ENCODE measurements at places on chromosomes 11 and 22.

DNA sequence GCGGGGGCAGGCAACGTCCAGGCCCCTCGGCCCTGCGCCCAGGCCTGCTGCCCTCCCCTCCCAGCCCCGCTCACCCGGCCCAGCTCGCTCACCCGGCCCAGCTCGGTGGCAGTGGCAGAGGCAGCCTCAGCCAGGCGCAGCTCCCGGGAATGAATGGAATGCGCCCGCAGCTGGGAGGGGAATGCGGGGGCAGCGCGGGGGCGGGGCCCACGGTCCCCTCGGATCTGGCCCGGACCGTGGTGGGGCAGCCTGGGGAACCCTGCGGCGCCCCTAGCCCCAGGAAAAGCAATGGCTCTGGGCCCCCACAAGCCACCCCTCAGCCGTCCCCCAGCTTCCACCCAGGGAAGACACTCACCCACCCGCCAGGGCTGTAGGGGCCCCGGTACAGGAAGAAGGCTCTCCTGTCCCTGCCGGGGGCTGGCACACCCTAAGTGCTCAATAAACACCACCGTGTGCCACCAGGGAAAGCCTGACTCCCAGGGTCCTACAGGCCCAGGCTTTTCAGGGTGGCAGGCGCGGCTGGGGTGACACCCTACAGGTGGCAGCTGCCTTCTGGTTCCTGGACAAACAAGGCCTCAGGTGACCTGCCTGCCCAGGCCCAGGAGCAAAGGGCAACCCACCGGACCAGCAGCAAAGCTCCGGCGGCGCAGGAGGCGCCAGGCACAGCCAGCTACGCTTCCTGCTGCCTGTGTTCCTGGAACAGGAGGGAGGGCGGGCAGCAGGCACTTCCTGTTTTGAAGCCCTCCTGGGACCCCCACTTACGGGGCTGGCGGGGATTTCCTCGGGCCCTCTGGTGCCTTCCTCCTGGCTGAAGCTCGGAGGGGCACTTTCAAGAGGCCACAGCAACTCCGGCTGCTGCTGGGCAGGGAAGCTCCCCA, 13.8 kb downstream of the PLXNB2 start:
- peak; percentile 70 for DNase-seq

DNA sequence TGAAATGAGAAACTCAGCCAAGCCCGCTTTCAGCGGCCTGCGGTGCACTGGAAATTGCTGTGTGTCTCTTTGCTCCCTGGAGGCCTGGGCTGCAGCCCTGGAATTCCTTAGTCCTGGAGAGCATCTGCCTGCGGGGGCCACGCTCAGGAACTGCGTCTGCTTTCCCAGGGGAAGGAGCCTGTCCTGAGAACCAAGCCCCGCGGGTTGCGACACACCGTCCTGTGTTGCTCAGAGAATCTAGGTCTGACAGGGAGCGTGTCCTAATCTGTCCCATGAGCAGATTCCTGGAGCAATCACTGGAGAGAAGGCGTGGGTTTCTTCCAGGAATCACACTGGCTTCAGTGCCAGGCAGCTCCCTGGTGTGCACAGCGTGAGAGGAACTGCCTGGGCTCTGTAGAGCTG, 708.1 kb downstream of the BRD1 start:
- no peak for DNase-seq

GRCh38 chr11:94043241-94043640, 22.1 kb downstream of the HEPHL1 start:
- no peak for DNase-seq

DNA sequence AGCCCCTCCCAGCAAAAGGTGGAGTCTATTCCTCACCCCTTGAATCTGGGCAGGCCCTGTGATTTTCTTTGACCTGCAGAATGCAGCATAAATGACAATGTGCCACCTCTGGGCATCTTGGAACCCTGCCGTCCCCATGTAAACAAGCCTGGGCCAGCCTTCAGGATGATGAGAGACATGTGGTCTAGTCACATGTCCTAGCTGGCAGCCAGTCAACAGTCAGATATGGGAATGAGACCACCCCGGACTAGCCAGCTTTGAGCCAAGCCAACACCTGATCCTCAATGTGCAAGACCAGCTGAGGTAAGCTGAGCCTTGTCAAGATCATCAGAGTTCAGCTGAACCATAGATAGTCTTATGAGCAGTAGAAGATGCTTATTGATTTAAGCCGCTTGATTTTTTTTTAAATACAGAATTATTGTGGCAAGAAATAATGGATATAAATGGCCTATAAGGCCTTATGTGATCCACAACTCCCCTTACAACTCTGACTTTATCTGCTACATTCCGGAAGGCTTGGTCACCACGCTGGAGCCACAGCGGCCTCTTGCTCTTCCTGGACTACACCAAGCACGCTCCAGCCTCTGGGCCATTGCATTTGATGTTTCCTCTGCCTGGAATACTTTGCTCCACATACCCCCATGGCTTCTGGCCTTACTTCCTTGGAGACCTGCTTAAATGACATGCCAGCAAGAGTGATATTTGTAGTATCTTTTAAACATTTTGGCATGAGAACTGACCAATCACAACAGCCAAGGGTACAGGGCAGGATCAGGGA, 225.9 kb upstream of the SESN3 start:
- peak; percentile 45 for DNase-seq

DNA sequence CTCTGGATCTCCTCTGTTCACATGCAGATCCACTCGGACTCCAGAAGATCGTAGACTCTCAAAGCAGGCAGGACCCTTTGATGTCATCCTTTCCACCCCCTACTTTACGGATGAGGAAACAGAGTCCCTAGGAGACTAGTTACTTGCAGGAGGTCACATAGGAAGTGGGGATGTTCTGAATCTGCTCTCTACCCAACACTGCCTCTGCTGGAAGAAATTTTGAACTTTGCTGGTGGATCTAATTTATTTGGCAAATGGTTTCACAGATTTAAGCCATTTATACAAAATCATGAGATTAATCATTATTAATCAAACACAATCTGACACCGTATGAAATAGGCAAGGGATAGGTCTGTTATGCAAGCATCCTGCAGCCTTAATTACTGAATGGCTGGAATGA, 55.0 kb upstream of the USP47 start:
- peak; percentile 61 for DNase-seq

- peak; percentile 73 for DNase-seq
Measured at GRCh38 chr11:14249121-14249963, 109.6 kb downstream of the RRAS2 start.

DNA sequence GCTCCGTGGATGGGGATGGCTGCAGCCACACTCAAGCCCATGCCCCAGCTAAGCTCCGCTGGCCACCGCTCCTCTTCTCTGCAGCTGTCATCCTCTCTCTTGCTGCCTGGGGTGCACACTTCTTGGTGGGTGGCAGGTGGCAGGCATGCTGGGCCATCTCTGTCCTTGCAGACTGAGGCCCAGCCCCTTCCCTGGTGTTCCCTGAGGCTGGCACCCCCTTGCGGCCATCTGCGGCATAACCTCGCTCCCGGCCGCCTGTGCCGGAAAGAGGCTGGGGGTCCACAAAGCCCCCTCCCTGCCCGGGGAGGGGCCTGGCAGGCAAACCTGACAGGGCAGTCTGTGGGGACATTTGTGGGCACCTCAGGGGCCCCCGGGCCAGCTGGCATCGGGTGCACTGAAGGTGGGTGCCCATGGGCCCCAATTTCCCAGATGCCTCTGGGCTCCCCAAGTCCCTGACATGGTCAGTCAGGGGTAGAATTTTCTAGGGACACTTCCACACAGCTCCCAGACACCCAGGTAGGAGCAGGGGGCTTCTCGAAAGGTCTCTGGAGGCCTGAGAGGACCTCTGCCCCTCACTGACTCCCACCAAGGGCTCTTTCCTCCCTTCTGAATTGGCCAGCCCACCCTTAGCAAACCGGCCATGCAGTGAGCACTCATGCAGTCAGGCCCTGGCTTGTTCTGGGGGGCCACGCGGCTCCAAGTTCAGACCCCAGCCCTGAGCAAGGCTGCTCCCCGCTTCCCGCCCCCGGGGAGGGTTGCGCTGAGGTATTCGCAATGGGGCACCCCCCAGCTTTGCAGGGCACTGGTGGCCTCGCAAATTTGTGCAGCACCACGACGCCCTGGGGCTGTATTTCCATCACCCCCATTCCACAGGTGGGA, 23.5 kb upstream of the TH start:
- DNase-seq = peak; percentile 34

DNA sequence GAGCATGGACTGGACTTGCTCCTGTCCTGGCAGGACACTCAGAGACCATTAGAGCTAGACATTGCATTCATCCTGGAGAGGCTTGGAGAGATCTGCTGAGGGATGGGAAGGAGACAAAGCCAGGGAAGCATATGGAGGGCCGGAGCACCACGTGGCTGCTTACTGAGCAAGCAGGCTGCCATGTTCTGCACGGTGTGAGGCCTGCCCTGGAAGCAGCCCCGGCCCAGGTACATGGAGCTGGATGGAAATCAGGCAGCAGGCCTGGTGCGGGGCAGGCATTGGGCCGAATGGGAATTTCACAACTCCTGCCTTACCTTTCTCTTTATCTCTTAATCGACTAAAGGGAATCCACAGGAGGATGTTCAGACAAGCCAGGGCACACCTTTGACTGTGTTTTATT, 371.5 kb downstream of the OPCML start:
- no peak for DNase-seq

DNA sequence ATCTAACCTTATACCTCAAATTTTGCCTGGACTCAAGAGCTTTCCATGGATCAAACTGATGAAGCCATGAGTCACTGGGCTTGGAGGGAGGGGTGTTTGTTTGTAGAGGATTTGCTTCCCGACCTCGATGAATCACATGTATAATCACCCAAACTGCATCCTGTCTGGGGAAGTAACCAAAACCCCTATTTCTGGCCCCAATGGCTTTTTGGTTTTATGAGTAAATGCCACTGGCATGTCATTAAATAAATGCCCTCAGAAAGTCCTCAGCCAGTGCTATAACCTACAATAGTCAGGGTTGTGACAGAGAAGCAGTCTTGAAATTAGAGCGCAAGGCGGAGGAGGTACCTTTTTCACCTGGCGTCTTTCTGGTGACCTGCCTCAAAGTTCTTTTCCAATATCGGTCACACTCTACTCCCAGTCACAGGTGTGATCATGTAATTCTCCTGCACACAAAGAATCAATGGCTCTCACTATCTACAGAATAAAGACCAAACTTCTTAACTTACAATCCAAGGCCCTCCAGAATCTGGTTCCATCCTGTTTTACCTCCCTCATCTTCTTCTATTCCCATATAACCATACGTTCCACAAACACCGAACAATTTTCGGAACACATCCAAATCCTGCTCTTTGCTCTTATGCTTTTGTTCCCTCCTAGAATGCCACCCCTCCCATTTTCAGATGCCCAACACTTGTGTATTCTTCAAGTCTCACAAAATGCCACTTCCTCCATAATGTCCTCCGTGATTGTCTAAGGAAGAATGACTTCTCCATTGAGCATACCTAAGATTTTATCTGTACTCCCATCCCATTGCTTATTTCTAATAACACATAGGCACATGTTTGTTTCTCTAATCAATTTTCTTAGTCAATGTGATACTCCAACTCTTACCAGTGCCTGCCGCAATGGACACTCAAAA, 81.3 kb upstream of the BLID start:
- peak; percentile 96 for DNase-seq

- DNase-seq = peak; percentile 16
Measured at GRCh38 chr11:88169471-88169870, 5.8 kb downstream of the RAB38 start.
